ENCODE measurements at places on chromosomes 6 and 20. TPM values are rescaled to one million over a fixed set of nuclear protein-coding genes. Genes with fewer than 3 reads are reported as not detected.

ZGPAT gene
- 19.9 TPM for polyA plus RNA-seq

XPO5 gene
- 18.8 TPM for polyA plus RNA-seq

CYP39A1 gene
- polyA plus RNA-seq: 0.08 TPM

SLC35D3 gene
- polyA plus RNA-seq: not detected

TBX18 gene
- 5.1 TPM for polyA plus RNA-seq

HLA-DPA1 gene
- polyA plus RNA-seq: 4.9 TPM

SLC4A11 gene
- polyA plus RNA-seq: 1.2 TPM

ARFGEF3 gene
- polyA plus RNA-seq: 0.06 TPM

TMEM200A gene
- 44.5 TPM for polyA plus RNA-seq

ARFRP1 gene
- 60.8 TPM for polyA plus RNA-seq

LPA gene
- polyA plus RNA-seq: not detected

EPHA7 gene
- not detected for polyA plus RNA-seq

ZSCAN26 gene
- polyA plus RNA-seq: 15.0 TPM

HRH3 gene
- polyA plus RNA-seq: not detected
